ENCODE measurements at places on chromosomes 5 and 9.

- no peak for DNase-seq
Measured at GRCh38 chr5:170738840-170739239, 44.7 kb upstream of the GABRP start.

GRCh38 chr9:21549890-21550289, 67.8 kb upstream of the IFNE start:
- DNase-seq = no peak

DNA sequence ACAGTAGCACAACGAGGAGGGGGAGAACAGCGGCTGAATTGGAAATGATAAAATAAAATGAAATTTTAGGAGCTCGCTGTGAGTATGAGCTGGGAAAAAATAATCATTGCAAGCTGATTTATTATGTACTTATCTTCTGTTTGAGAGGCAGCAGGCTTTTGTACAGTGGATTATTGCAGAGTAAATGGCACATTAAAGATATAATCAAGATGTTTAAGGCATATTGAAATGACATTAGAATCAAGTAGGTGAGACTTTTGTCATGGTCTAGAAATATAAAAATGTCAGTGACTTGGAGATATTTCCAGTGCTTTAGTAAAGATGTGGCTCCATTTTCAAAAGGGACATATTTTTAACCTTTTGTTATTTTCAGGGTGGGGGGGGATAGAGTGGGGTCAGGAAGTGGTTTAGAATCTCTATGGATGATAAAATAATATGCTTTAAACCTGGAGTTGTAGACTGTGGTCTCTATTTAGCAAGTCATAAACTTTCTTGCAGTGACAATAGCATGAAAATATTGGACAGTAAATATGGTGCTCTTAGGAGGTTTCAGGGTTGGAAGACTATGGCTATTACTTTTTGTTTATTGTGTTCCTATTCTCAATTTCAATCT, 46.8 kb downstream of the PTTG1 start:
- DNase-seq = no peak

DNA sequence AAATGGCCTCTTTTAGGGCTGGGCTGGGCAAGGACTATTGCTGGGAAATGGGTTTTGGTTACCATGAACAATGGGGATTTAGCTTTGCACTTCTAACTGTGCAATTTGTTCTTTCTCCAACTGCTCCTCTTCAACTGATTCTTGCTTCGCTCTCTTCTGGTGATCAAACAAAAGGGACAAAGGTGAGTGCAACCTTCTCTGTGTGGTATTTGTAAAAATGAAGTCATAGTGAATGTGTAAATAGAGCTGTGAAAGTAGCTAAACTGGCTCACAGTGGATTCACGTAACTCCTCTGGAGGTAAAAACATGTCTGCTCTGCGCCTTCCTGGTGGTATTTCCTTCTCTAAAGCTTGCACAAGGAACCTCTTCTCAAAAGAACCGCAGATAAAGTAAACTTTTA, 20.9 kb upstream of the SPINK14 start:
- no peak for DNase-seq

GRCh38 chr9:106795031-106795430, 67.9 kb upstream of the ZNF462 start:
- no peak for DNase-seq

GRCh38 chr5:101435768-101436167, 532.7 kb upstream of the ST8SIA4 start:
- no peak for DNase-seq

GRCh38 chr9:37745970-37746369, 7.6 kb upstream of the TRMT10B start:
- DNase-seq = no peak

DNA sequence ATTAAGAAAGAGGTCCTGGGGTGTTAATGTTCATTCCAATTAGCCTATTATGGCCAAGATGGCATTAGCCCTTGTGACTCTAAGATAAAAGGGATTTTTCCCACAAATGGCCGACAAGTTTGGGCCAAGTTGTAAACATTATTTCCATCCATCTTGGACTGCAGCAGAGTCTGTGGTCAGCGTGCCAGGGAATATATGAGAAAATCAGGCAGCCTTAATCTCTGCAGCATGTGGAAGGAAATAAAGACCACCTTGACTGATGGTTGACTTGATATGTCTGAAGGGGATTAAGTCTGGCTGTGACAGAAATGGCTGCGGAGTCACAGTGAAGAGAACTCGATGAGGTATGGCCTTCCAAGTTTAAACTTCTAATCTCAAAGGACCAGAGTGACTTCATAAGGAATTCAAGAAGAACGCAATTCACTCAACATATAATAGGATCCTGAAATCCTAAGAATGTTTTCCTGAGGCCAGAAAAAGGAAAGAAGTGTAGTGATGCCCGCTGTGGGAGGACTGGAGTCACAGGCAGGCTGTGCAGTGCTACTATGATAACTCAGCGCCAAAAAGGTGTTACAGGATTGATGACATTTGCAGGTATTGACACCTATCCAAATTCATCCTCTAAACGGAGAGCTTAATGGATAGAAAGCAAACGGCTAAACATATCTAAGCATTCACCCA, 287.1 kb downstream of the SEC61B start:
- no peak for DNase-seq

DNA sequence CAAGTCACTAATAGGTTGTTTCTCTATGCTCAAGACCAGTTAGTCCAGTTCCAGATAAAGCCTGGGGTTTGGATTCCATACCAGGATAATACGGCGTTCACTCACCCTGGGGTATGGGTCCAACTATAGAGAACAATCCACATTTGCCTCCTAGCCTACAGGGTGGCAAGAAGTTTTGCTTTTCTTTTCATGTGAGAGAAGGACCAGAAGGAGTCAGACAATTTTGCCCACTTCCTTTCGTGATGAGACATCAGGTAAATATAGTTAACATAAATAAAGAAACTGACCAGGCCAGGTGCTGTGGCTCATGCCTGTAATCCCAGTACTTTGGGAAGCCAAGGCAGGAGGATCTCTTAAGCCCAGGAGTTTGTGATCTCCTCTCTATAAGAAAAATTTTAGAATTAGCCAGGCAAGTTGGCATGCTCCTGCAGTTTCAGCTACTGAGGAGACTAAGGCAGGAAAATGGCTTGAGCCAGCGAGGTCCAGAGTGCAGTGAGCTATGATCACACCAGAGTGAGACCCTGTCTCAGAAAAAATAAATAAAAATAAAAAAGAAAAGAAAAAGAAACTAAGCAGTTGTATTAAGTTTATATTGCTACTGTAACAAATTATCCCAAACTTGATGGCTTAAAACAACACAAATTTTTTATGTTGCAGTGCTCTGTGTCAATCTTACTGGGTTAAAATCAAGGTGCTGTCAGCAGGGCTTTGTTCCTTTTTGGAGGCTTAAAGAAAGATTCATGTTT, 7.5 kb upstream of the REEP5 start:
- DNase-seq = no peak

- DNase-seq = no peak
Measured at GRCh38 chr9:89508951-89509615, 11.2 kb upstream of the SEMA4D start.

- peak; percentile 36 for DNase-seq
Measured at GRCh38 chr9:129484352-129485000, 136.4 kb downstream of the C9orf50 start.

- DNase-seq = no peak
Measured at GRCh38 chr5:170300361-170301013, 2.9 kb upstream of the LCP2 start.

- no peak for DNase-seq
Measured at GRCh38 chr9:14057368-14058324, 256.3 kb downstream of the NFIB start.

GRCh38 chr5:83919071-83920041, 198.7 kb upstream of the HAPLN1 start:
- no peak for DNase-seq

DNA sequence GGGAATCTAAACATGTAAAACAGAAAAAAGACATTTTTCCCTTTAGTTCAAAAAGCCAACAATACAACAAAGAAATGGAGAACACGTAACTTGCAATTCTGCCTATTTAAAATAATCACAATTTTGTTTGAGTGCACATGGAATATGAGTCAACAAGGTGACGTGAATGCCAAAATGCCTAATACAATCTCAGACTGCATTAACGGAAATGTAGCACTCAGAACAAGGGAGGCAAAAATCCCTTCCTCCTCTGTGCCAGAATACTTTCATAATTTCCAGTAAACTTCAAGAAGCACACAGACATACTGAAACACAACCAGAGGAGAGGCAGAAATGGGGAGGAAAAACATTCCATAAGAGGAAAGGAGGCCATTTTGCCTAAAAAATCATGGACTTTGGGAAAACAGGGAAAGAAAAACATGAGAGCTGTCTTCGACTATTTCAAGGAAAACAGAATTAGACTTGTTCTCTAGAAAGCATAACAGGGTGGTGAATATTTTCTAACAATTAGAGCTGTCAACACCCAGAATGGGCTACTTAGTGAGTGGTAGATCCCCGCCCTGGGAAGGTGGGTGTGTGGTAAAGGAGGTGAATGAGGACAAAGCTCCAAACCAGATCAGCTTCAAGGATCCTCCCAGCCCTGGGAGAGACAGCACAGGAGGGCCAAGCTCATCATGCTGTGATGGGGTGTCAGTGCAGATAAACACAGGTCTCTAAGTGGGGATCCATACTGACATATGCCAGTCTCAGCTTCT, 48.2 kb downstream of the ABCA1 start:
- DNase-seq = no peak

GRCh38 chr5:137847687-137848086, 20.0 kb upstream of the MYOT start:
- DNase-seq = no peak

- no peak for DNase-seq
Measured at GRCh38 chr5:54616031-54616430, 98.5 kb downstream of the SNX18 start.

- no peak for DNase-seq
Measured at GRCh38 chr5:73486119-73486899, 11.9 kb upstream of the BTF3 start.
